Fibroblast of the conjunctiva (primary cell): ENCODE measurements at places on chromosomes 2 and 18.

DNA sequence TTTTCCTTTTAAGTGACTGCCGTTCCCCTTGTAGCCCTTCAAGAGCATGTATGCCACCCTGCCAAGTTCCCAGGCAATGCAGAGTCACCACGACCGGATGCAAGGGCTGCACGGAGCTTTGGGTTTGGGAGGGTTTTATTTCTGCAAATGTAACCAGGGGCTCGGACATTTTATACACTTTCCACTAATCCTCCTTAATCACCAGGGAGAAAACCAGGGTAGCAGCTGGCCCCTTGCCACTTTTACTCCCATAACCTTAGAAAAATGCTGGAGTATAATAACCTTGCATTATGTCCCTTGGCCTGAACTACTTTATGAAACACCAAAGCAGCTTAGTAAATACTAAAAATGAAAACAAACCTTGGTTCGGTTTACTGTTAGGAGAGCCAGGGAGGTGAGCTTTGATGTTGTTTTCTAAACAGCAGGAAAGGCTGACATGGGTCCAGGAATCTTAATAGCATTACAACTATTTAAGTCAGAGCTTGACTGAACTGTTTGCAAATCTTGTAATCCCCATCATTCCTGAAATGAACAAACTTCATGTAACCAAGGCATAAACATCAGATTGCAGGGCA lies 152.8 kb upstream of the RIOK3 start:
- no peak for DNase-seq

GRCh38 chr2:132659331-132659730 lies 10.7 kb downstream of the LYPD1 start:
- no peak for DNase-seq

DNA sequence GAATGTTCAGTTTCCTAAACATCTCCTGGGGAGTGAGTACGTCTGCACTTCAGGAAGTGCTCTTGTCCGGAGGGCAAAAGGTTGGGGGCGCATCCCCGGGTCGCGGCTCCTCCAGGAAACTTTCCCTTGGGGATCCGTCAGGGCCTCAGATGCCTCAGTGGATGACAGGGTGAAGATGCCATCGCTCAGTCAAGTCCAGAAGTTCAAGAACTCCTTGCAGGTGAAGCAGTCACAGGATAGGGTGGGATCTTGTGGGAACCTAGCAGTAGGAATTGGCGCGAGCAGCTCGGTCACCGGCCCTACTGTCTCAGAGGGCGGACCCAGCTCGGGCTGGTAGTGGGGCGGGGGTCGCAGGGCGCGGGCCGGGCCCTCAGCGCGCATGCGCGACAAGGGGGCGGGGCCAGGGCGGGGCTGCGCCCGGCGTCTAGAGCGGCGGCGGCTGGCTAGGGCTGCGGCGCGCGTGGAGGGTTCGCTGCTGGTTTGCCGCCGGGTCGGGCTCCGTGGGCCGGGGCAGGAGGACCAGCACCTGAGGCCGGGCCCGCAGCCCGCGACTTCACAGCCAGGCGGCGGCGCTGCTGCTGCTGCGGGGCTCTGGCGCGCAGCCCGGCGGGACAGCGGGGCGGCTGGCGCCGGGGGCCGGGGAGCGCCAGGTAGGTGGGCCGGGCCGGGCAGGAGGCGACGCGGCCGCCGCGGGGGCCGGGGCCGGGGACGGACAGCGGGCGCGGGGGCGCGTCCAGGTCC lies at the start of gene INPP4A:
INPP4A (plus strand) TSS at position 423 of the 741 bp plus-strand sequence. CDS start 75,191 bp downstream, outside the sequence.
- DNase-seq, result peak; percentile 18

GRCh38 chr2:227889336-227889735 lies 17.9 kb downstream of the DAW1 start:
- no peak for DNase-seq

GRCh38 chr18:50545936-50546335 lies 14.0 kb upstream of the MAPK4 start:
- no peak for DNase-seq

DNA sequence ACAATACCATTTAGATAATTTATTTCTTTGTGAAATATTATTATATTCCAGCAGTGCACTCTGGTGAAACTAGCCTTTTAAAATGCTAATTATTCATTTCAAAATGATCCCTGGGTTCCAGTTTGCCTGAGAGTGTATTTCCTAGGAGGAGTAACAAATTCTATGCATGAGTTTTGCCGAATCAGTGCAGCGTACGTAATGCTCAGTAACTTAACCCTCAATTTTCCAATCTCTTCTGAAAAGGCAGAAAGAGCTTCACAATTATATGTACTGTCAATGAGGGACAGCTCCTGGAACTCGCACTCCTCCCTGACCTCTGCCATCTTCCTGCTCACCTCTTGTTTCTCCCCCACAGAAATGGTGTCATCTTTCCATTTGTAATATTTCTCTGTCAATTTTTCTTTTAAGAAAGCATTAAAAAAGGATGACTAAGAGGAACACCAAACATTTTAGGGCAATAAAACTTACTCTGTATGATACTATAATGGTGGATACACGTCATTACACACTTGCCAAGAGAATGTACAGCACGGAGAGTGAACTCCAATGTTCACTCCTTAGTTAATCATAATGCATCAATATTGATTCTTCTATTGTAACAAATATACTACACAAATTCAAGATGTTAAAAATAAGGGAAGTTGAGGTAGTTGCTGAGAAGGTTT lies 25.7 kb upstream of the XIRP2 start:
- DNase-seq, result no peak

DNA sequence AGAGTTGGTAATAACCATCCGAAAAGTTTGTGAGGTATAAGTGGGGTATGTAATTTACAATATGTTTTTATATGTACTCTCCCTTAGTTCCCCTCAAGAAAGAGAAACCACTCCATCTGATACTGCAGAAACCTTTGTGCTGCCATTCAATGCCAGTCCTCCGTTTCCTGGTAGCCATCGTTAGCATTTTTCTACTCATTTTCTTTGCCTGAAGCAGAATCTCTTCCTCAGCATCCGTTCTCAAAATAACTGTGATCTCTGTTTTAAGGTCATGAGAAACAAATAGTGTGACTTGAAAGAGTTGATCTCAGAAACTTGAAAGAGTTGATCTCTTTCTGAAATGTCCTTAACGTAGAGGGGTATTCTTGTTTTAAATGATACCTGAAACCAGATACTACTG lies 996 bp downstream of the PTCD3 start:
- DNase-seq, result no peak

DNA sequence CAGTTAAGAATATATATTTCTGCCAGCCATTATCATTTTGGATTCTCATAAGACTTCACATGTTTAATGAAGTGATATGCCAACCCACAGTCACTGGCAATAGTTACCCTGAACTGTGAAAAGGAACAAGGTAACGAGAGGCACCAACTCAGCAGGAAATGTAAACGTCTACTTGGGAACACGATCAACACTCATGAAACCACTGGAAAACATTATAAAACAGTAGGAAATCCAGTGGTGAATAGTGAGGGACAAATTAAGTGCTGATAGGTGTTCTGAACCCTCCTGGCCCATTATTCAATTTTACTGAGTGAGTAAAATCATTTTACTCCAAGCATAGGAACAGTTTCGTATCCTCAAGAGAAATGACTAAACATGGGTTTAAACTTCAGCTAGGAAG lies 17.1 kb downstream of the CCDC68 start:
- no peak for DNase-seq

- no peak for DNase-seq
These were observed 23.7 kb downstream of the DDX1 start for GRCh38 chr2:15615301-15615920.

- DNase-seq, result peak; percentile 73
These were observed 1.2 kb upstream of the NPAS2 start for GRCh38 chr2:100818606-100819369.

DNA sequence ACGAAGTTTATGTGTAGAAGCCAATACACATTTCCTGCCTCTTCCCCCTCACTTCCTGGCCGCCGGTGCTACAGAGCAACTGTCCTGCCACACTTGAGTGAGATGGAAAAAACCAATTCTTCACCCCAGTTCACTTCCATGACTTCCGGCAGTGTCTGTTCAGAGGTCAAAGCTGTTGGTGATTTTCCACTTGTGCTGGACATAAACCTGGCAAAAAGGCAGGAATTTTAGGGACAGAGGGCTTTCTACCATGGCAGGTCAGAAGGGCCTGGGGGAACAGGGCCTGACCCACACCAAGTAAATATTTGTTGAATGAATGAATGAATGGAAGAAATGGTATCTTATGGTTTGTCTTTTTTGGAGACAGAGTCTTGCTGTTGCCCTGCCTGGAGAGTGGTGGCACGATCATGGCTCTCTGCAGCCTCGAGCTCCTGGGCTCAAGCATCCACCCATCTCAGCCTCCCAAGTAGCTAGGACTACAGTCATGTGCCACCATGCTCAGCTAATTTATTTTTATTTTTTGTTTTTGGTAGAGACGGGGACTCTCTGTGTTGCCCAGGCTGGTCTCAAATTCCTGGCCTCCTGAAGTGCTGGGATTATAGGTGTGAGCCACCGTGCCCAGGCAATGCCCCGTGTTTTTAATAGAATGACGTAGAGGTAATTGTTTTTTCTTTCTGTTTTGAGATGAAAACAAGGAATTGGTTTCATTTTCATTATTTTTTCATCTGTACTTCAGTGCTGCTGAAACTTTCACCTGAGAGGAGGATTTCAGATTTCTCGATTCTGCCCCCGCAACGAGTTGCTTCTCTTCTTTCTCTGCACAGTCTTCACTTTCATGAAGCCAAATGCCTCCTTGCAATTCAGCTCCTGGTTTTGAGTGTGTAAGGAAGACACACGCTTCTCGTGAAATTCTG lies 48.0 kb upstream of the LPIN2 start:
- no peak for DNase-seq

- no peak for DNase-seq
These were observed 123.7 kb upstream of the MSTN start for GRCh38 chr2:190186238-190186637.

GRCh38 chr2:110101280-110101844 lies 14.3 kb downstream of the MALL start:
- peak; percentile 98 for DNase-seq

DNA sequence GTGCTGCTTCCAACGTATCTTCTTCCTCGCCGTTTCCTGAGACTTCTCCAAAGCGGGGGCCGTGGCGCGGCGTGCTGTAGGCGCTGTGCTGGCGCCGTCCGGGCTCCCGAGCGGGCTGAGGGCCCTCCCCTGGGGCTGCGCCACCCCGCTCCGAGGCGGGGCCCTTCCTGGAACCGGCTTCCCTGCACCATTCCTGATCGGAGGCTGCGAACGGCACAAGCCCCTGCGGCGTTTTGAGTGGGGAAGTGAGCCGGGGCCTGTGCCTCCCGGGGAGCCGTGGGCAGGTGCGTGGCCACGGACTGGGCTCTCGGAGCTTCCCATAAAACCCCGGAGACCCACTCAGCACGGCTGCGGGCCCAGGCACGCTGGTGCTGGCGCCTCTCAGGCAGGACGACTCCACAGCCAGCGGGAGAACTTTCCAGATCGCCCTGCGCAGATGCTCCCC lies 74.7 kb downstream of the PSMG2 start:
- DNase-seq, result no peak
